ENCODE measurements at places on chromosomes 4 and X.
A peak's percentile ranks its signal among the peaks of the same experiment; 100 is the strongest.

DNA sequence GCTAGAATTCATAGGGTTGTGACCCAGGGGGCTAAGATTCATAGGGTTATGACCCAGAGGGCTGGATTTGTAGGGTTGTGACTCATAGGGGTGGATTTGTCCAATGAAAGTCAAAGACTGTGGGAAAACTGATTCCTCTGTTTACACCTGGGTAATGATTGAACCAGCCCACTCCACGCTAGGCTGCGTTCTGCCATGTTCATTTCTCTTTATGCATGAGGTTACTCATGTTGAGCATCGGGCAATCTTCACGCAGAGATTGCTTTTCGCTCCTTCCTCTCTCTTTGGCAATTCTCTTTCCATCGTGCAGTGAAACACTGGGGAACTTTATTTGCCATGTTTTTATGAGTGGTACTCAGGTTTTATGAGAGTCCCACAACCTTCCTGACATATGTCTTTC lies 127.8 kb downstream of the CRLF2 start:
- DNase-seq, result no peak

- DNase-seq, result peak; percentile 62
Measured at GRCh38 chr4:151690164-151690870, 70.5 kb downstream of the GATB start.

GRCh38 chr4:128521156-128521555 lies 233.5 kb upstream of the PGRMC2 start:
- no peak for DNase-seq

DNA sequence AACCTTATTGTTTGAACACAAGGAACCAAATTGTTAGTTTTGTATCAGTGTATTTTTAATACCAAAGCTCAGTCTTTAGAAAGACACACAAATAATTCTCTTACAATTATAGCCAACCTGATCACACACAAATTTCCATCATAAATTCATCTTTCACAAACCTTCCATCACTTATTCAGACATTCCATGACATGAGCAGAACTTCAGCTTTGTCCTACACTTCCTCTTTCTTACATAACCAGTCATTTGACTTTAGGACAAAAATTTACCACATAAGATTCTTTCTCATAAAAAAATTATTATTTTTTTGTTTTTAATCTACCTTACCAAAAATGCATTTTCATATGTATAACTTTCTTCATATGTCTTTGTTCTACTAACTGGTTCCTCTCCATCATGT lies 312.2 kb downstream of the GALNTL6 start:
- no peak for DNase-seq

- DNase-seq, result no peak
Measured at GRCh38 chr4:73822812-73823504, 13.5 kb upstream of the CXCL6 start.

DNA sequence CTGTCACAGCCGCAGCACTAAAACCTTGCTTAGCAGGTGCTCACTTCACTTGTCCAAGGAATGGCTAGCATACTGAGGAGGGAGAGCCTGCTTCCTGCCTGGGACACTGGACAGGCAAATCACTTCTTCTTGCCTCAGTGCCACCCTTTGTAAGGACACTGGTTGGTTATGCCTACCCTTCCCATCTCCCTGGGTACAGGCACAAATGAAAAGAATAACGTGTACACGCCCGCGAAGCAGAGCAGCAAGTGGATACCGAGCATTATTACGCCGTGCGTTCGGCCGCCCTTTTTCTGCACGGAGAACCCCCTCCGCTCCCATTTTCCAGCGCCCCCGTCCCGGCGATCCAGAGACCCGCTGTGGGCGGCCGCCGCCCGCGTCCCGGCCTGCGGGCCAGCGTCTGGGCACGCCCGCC lies 338 bp upstream of the KLHL2 start:
- no peak for DNase-seq

GRCh38 chrX:131734621-131735020 lies 190.7 kb downstream of the OR13H1 start:
- peak; percentile 8 for DNase-seq

GRCh38 chr4:158710814-158711213 lies 12.4 kb downstream of the PPID start:
- peak; percentile 20 for DNase-seq

Data from AG20443 (cell line).